H1 (cell line): ENCODE measurements at places on chromosomes 12 and 14. TPM values are rescaled to one million over a fixed set of nuclear protein-coding genes. Genes with fewer than 3 reads are reported as not detected.

Gene AKAP5
- 0.36 and 0.50 TPM in 2 replicates for polyA plus RNA-seq

Gene NINJ2
- polyA plus RNA-seq = 1.4 and 1.5 TPM in 2 replicates

Gene CEP290
- 2.1 and 3.5 TPM in 2 replicates for polyA plus RNA-seq

Gene SLC6A13
- polyA plus RNA-seq = 0.03 and 0.19 TPM in 2 replicates

Gene KCNJ8
- 0.48 and 0.78 TPM in 2 replicates for polyA plus RNA-seq

Gene RAD9B
- polyA plus RNA-seq = 0.03 and 0.06 TPM in 2 replicates

Gene RFLNA
- 6.6 and 9.3 TPM in 2 replicates for polyA plus RNA-seq

DNA sequence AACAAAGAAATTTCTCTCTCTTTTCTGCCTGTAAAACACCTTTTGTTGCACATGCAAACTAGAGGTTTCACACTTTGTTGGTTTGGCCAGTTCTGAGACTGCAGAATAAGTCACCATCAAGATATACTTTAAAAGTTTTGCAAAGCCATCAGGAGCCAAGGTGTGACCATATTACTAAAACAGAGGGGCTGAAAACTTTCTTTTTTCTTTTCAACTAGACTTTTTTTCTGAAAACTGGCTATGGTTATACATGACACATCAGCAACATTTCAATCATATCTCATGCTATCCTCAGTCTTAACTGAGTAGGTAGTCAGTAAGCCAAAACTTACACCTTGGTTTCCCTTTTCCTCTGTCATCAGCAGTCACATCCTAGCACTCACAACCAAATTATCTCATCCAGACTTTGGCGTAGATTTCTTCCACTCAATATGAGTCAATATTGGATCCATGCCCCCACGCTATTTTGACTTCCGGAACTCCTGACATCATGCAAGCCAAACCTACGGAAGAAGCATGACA lies 4.1 kb upstream of the IFNG start:
- no peak for DNase-seq
- no peaks in the 10 kb centered on the region for H3K36me3 ChIP-seq
- no peak overlapping the region for H3K27ac ChIP-seq
- no peaks in the 10 kb centered on the region for H3K4me1 ChIP-seq

GRCh38 chr12:31742891-31743290 lies 14.1 kb upstream of the AMN1 start:
- H3K36me3 ChIP-seq = no peaks in the 10 kb centered on the region
- H3K27ac ChIP-seq = no peak overlapping the region
- no peak for DNase-seq
- H3K4me3 ChIP-seq = no peak overlapping the region
- H3K27me3 ChIP-seq = no peaks in the 10 kb centered on the region

DNA sequence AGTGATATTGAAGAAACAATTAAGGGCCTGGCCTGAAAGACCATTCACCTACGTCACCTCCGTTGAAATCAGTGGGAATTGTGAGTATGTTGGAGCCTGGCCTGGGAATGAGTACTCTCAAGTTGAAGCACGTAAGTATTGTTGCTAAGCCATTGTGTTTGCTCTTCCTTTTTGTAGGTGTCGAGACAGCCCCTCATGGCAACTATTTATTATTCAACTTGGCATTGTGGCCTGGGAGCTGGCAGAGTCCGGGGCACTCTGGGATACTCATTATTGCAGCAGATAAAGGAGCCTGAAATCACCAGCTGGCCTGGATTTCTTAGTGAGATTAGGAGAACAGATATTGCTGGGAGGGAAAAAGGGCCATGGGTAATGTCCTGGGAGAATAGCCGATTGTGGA lies 147.4 kb downstream of the C12orf75 start:
- no peak overlapping the region for H3K27ac ChIP-seq
- no peak for DNase-seq
- no peaks in the 10 kb centered on the region; the same call in 1 of the 2 replicates for H3K4me1 ChIP-seq
- H3K36me3 ChIP-seq = no peaks in the 10 kb centered on the region
- H3K27me3 ChIP-seq = no peaks in the 10 kb centered on the region

DNA sequence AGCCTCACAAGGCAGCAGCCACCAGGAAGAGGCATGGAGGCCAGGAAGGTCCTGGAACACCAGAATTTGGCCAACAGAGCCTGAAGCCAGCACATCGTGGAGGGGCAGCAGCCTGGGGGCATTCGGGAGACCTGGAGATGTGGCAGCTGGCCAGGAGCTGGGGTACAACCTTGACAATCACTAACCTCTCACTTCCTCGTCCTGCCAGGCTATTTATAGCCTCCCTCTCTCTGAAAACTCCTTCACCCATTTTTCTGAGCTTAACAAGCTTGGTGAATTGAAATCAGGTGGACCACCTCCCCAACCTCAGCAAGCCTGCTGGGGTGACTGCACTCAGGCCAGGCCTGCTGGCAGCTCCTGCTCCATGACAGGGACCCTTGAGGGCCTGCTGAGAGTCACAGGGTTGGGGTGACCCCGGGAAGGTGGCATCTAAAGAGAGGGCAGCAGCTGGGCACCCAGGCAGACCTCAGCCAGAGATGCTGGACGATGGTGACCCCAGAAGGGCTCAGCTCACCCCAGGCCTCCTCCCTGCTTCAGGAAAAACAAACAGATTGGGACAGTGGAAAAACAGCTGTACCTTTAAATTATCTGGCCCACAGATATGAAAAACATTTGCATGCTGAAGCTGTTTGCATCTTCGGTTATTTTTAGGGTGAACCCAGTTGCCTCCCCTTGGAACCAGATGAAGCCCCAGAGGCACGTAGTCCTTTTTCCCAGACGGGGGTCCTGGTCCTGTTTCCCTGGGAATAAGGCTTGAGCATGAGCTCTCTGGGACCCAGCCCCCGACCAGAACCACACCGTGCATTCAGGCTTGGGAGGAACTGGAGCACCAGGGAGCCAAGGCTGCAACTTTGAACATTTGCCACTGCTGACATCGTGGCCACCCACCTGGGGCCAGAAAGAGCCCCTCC lies 67.0 kb downstream of the PITPNM2 start:
- no peak for DNase-seq
- no peak overlapping the region for H3K4me3 ChIP-seq
- H3K36me3 ChIP-seq = no peaks in the 10 kb centered on the region
- no peaks in the 10 kb centered on the region for H3K27me3 ChIP-seq
- no peak overlapping the region for H3K27ac ChIP-seq
- H3K4me1 ChIP-seq = peaks cover 6% of the 10 kb centered on the region; the same call in 1 of the 2 replicates

- no peaks in the 10 kb centered on the region for H3K27me3 ChIP-seq
- DNase-seq = no peak
- H3K27ac ChIP-seq = no peak overlapping the region
Measured at GRCh38 chr12:46675736-46676135, 150.1 kb downstream of the SLC38A4 start.

DNA sequence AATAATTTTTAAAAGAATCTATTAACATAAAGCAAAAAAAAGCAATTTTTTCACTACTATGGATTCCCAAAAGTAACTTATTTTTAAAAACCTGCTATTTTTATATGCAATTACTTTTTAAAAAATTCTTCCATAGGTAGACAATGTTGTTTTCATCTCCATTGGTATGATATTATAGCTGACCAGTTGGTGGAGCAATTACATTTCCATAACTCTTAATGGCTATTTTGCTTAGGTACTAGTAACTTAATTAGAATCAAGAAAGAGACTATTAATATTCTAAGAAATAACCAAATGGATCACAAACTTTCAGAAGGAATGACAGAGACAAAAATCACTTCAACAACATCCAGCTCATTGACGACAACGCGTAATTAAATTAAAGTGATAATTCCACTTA lies 64.7 kb upstream of the PTCSC3 start:
- peaks cover 9% of the 10 kb centered on the region; the same call in 1 of the 2 replicates for H3K4me1 ChIP-seq
- no peak overlapping the region for H3K4me3 ChIP-seq
- no peaks in the 10 kb centered on the region for H3K27me3 ChIP-seq
- no peak for DNase-seq
- no peak overlapping the region for H3K27ac ChIP-seq
